NCI-H1930 (cell line): ENCODE measurements at places on chromosomes 13 and 19.

DNA sequence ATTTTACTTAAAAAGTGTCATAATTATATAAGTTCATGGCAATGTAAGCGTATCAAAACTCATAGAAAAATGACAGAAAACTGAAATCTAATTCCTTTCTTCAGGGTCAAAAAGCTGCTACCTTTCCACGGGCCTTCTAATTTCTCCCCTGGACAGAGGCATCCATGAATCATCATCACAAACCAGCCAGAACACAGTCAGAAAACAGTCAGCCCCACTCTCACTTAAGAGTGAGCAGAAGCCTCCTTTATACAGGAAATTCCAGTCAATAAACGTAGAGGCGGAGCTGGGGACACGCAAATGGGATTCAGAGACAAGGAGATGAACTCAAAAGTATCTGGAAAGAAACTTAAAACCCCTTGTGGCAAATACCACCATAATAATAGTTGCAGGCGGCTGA lies 54.2 kb upstream of the ABCC4 start:
- DNase-seq: no peak

GRCh38 chr13:111906306-111906705 lies 160.6 kb upstream of the SOX1 start:
- no peak for DNase-seq

GRCh38 chr13:107788464-107789165 lies 426.7 kb downstream of the LIG4 start:
- DNase-seq: no peak

GRCh38 chr13:90591260-90591926 lies 756.1 kb upstream of the MIR17HG start:
- DNase-seq: no peak

- no peak for DNase-seq
Measured at GRCh38 chr13:84433024-84433423, 550.8 kb upstream of the SLITRK1 start.

- DNase-seq: peak; percentile 82
Measured at GRCh38 chr19:12400633-12401502, at the start of gene ZNF799. Gene ZNF799, minus strand, starts transcription at chr19:12401271. Its CDS starts 201 bp downstream, at chr19:12401070.

GRCh38 chr19:52492201-52492993 lies 35.1 kb upstream of the ZNF808 start:
- DNase-seq: no peak

DNA sequence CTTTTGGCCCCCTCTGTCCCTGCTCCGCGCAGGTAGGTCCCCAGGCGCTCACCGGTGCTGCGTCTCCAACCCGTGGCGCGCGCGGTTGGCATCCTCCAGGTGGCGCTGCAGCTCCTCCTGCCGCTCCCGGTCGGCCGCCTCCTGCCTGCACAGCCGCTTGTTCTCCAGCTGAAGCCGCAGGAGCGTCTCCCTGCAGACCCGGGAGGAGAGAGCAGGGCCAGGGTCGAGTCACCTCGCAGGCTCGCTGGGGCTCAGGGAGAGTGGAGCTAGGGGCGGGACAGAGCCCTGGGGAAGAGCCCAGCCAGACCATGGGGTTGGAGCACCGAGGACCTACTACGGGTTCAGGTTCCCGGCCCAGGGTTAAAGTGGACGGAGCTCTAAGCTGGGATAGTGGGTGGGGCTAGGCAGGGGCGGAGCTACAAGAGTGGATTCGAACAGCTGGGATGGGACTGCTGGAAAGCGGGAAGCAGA lies 9.3 kb downstream of the HOOK2 start:
- peak; percentile 77 for DNase-seq

- DNase-seq: no peak
Measured at GRCh38 chr19:48900477-48901406, 630 bp downstream of the NUCB1 start.

DNA sequence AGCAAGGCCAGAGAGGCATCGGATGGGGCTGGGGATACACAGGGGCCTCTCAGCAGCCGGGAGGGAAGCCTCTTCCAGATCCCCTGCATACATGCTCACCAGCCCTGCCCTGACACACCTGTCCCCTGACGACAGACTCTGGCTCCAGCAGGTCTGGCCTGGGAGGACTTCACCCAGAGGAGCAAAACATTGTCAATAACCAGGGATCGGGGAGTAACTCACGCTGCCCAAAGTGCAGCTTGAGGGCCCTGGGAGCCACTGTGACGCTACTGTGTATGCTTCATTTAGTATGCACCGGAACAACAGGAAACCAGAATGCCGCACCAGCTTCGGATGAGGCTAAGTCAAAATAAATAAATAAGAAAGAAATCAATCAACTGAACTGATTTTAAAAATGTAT lies 12.4 kb upstream of the CD22 start:
- no peak for DNase-seq

DNA sequence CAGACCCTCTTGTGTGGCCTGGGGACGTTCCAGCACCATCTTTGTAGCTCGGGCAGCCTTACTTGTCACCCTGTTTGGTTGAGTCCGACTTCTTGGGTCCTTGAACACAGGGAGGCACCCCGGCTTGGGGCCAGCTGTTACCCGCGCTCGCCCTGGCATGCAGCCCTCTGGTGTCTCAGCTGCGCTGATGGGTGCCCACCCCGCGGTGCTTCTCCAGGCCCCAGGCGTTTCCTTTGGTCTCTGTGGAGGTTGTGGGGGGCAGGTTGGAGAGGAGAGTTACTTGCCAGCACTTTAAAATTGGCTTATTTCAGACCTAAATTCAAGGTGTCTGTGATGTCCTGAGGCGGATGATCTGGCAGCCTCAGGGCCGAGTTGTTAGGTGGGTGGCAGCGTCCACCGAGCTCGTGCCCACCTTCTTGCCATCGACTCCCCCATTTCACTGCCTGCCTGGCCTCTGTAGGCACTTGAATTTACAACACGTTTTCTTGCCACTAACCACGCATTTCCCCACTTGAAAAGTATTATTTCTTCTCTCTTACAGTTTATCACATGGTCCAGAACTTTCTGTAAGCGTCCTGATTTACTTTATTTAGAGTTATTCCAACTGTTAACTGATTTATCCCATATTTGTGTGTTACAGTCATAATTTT lies 16.9 kb downstream of the UBAC2 start:
- DNase-seq: no peak

DNA sequence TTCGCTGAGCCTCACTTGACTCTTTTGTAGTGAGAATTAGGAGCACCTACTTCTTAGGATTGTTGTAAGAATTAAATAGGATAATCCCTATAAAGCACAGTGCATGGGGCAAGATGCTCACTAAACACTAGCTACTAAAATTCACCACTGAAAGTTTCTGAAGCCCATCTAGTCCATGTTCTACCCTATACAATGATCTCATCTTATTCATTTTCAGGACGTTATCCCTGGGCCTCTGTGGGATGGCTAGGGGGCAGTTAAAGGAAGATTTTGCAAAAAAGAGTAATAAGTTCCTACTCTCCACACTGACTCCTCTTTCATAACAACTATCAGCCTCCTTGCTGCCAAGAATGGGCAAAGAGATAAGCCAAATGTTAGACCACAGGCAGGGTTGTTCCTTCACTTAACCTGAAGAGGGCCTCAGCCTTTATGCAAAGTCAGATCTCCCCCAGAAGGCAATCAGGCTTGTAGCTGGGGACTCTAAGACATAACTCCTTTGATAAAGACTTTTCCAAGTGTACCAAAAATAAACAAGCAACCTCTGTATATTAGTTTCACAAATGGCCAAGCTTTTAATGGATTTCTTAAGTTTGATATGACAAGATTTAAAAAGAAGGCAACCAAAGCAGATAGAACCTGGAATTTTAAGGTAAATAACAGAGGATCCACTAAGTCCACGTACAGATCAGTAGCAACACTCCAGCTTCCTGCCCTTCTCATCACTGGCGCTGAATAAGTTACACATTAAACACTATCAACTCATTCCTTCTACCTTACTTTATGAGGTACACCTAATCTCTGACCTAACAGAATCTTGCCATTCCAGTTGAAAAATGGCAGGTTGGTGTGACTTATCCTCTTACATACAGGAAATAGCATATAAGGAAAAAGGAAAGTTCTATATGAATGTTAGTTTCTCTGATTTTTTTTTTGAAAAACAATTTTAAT lies 44.4 kb downstream of the ELF1 start:
- DNase-seq: no peak

DNA sequence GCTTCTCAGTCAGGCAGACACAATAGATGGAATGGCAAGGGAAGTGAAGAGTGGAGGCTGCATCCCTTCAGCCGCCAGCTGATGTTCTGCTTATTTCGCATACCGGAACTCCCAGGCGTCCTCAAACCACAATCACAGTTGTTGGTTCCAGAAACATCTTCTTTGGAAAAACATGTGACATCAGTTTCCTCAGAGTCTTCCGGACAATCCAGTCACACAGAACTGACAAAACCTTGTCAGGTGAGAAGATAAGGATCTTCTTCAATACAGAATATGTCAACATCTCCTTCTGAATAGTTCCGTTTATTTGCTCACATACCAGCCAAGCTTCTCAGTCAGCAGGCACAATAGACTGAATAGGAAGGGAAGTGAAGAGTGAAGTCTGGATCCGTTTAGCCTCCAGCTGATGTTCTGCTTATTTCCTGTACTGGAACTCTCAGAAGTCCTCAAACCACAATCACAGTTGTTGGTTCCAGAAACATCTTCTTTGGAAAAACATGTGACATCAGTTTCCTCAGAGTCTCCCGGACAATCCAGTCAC lies 45.1 kb upstream of the CEACAM21 start:
- DNase-seq: no peak

DNA sequence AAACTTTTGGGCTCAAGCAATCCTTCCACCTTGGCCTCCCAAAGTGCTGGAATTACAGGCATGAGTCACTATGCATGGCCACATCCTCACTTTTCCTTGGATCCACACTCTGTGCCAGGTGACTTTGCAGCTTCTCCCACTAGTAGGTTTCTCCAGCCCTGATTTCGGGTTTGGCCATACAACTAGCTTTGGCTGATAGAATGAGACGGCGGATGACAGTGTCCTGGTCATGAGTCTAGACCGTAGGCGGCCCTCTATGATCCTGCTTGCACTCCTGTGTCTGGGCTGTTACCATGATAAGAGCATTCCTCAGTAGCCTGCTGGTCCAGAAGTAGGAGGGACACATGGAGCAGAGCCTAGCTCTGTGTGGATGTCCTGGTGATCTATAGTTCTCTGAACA lies 112.5 kb upstream of the KL start:
- DNase-seq: no peak

- no peak for DNase-seq
Measured at GRCh38 chr19:8618751-8619150, 8.2 kb upstream of the ADAMTS10 start.

GRCh38 chr19:3154957-3155736 lies 19.3 kb downstream of the GNA15 start:
- no peak for DNase-seq

DNA sequence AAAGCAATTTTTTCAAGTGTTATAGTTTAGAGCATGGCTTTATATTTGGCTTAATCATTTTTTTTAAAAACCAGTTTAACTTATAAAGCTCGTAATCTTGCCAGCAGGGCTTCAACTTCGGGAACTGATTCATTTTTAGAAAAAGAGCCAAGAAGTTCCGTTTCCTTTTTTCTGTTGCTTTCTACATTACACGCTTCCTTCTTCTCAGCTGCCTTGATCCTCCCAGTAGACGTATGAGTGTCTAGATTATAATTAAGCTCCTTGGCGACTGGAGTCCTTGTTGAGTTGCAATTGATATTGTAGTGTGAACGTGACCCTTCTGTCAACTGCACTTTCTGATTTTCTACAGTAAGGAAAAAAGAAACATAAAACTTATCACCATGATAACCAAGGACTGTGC lies 497.2 kb downstream of the DIAPH3 start:
- no peak for DNase-seq

DNA sequence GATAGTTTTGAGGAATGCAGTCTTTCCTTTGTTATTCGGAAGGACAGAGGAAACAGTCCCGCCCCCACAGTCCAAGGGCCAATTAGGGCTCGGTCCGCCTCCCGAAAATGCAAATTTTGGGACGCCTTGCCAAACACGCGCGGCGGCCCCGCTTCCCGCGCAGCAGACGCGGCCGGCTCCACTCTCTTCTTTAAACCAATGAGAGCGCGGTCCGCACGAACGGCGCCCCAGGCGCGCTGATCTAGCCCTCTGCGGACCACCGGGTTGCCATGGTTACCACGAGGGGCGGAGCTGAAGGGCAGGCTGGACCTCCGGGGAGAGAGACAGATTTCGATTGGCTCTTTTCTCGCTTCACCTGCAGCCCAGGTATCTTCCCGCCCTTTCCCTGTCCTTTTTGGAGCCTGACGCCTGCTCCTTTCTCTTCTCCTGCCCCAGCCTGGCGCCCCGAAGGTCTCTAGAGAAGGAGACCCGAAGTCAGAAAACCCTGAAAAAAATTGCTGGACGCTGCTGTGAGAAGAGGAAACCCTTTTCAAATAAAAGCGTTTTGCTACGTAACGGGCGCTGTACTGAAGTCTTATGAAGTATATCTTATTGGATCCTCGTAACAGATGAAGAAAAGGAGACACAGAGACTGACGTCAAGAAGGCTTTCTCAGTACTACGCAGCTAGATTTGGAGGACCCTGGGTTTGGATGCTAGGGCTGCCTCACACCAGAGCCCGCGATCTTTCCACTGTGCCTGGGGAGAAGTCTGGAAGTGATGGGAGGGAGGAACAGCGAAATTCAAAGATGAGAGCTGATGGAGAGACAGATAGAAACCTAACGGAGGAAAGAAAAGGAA lies 2.0 kb downstream of the PTH2 start:
- peak; percentile 60 for DNase-seq

GRCh38 chr13:75294110-75294509 lies 187.9 kb downstream of the TBC1D4 start:
- DNase-seq: no peak

- no peak for DNase-seq
Measured at GRCh38 chr13:51942189-51942588, 69.1 kb downstream of the ATP7B start.

- no peak for DNase-seq
Measured at GRCh38 chr13:52810011-52810410, 38.4 kb downstream of the PCDH8 start.

DNA sequence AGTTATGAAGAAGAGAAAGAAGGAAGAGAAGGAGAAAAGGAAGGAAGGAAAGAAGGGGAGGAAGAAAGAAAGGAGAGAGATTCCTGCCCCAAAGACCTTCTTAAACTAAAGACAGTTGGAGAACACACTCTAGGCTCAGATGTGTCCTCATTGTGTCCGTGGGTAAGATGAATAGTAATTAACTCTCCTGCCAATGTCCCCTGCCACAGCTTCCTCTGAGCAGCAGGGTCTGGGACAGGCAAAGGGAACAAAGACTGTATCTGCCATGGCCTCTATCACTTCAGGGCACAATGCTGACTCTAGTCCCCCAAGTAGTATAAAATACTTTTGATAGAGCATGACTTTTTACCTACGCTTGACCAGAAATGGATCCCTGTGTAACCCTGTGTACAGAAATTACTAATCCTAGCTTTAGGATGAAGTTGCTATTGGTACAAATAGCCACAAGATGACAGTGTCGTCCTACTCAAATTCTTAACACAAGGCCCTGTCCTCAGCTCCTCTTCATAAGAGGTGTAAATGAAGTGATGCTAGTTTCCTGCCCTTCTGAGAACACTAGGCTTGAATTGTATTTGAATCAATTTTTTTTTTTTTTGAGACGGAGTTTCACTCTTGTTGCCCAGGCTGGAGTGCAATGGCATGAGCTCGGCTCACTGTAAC lies 186.2 kb upstream of the GPR12 start:
- peak; percentile 42 for DNase-seq

DNA sequence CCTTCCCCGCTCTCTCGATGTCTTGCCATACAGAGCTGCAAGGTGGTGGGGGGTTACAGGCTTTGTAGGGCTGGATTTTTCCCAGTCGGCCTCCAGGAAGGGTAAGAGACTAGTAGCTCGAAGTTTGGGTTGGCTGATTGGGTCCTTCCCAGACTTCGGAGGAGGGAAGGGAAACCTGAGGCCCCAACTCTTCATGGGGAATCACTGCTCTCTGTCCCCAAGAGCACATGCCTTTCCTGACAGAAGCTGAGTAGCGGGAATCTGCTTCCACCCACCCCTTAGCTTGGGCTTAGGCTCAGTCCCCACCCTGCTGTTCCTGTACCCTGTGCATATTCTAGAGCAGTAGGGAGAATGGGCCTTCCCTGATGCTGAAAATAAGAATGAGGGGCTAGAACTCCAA lies 39.7 kb downstream of the PPP2R1A start:
- DNase-seq: no peak
